ENCODE measurements at places on chromosomes 3 and 15. TPM values are rescaled to one million over a fixed set of nuclear protein-coding genes. Genes with fewer than 3 reads are reported as not detected.

GRCh38 chr3:59210260-59210659 lies 160.4 kb upstream of the CFAP20DC start:
- no peak for DNase-seq

- no peak for DNase-seq
These were observed 100.8 kb downstream of the DTWD1 start for GRCh38 chr15:49721621-49722020.

The AVEN gene
- total RNA-seq, result 13.9 TPM

DNA sequence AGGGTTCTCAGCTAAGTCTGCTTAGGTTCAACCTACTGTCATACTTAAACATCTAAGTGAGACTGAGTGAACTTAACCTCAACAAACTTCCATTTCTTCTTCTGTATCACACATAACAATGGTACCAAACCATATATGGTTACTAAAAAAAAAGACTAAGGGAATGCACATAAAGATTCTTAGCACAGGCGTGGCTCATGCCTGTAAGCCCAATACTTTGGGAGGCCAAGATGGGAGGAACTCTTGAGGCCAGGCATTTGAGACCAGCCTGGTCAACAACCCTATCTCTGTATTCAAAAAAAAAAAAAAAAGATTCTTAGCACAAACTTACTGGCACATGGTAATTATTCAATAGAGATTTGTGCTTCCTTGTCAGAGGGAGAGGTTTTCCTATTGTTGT lies 57.9 kb downstream of the ACAP2 start:
- DNase-seq, result no peak

DNA sequence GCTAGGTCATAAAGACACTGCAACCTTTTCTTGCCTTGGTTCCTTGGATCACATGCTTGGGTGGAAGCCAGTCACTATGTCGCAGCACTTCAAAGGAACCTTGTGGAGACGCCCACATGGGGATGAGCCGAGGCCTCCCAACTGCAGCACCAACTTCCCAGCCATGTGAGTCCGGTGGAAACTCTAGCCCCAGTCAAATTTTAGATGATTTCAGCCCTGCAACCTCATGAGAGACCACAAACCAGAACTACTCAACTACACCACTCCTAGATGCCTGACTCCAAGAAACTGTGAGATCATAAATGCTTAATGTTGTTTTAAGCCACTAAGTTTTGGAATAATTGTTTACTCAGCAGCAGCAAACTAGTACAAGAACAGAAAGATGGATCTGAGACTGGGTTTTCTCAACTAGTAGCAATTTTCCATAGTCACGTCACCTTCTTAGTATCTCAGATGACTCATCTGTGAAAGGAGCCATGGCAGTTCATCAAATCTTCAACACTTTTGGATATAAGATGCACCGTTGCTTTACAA lies 86.5 kb downstream of the MB21D2 start:
- no peak for DNase-seq

The COL8A1 gene
- total RNA-seq, result 303 TPM

DNA sequence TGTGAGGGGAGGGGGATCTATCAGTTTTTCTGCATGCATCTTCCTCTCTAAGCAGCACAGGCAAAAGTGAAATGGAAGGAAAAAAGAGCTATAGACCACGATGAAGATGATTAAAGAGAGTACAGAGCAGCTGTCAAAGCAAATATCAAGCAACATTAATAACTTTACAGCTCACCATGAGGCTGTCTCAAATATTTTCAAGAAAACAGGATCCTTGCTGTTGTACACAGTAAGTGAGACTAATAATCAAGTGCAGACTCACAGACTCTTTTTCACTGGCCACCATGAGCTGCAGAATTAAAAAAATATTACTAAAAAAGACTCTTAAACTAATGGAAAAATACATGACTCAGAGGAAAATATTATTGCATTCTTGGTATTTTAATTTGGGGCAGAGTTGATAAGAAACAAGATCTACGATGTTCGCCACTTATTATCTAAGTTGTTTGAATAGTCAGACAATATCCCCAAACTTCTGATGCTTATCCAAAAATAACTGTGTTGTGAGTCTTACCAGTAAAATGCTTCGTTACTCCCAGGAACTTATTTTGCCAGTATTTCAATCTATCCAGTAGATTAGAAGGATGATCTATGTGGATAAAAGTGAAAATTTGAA lies 817.5 kb upstream of the ALCAM start:
- no peak for DNase-seq

DNA sequence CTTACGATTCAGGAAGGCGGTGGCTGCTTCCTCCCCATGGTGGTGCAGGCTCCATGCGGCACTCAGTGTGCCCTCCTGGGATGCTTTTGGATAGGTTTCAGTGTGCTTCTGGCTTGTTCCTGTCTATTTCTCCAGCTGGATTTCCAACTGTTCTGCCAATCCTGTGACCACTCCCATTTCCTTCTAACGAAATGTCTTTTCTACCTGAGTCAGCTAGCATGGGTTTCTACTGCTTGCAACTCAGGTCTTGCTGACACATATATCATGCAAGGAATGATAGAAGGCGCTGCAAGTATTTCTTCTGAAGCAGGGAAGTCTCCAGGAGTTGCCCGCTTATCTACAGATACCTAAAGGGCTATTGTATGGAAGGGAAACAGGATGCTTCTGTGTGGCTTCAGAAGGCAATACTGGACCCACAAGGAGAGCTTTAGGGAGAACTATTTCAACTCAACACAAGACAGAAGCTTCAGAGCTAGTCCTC lies 244.4 kb downstream of the OPA1 start:
- no peak for DNase-seq

The FRMD5 gene
- 0.24 TPM for total RNA-seq

GRCh38 chr3:197309528-197310361 lies 11.3 kb upstream of the DLG1 start:
- DNase-seq, result no peak

DNA sequence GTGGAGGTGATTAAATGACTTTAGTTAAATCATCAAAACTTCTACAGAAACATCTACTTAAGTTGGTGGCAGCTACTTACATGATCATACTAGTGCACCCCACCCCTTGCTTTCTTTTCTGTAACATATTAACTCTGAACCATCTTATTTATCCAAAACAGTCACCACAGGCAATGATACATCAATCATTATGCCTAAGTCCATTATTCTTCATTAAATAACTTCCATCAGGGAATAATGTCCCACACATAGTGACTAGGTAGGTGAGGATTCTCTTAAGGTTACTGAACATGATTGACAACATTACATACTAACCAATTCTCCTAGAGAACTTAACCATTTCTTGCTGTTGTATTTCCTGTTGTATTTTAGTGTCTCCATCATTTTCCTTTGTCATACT lies 210.2 kb downstream of the NR1D2 start:
- no peak for DNase-seq

DNA sequence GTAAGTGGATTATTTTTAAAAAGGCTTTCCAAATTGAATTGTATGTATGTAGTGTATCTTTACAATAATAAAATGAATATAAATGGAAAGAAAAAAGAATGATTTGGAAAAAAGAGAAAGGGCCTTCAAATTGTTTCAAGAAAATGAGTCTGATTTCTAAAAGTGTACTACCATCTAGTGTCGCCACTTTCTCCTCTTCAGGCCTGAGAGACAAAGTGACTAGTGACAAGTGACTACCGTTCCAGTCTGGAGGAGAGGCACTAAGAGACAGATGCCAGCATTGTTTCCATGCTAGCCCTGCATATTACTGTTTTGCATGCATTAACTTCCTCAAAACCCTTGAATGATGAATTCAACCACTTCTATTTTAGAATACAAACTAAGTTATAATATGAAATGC lies 39.3 kb downstream of the P3H2 start:
- DNase-seq, result no peak

GRCh38 chr3:157151151-157151550 lies 8.8 kb downstream of the CCNL1 start:
- no peak for DNase-seq

The AADACL2 gene
- total RNA-seq, result 8.1 TPM

DNA sequence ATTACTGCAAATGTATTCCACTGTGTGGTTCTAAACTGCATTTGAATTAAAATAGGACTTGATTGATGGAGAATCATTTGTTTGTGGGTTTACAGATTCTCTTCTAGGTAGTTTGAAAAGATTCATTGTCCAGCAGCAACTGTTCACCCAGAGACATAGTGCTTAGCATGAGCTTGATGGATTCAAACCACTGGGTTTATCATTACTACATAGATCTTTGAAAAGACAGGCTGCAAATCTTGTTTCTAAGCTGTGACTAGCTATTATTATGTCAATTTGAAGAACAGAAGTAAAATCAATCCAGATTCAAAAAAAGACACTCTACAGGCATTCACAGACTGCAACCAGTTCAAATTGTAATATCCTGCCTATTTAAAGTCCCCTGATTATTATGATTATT lies 49.8 kb downstream of the MBNL1 start:
- no peak for DNase-seq

DNA sequence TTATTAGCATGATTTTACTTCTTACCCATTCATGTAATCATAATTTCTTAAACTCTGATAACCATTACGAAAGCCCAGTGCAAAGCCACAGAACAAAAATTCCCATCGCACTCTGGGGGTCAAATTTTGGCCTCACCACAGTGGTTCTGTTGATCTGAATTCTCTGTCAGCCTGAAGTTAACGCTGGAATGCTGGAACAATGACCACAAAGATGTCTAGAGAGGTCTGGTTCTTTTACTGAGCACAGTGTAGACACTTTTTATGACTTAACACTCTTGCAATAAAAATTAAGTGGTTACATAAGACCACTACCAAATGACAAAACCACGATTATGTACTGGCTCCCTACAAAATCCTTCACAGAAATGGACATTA lies 94.7 kb downstream of the PDZRN3 start:
- DNase-seq, result no peak

GRCh38 chr3:26171006-26171405 lies 381.1 kb downstream of the OXSM start:
- no peak for DNase-seq

The ETFA gene
- 112 TPM for total RNA-seq

- no peak for DNase-seq
These were observed 72.6 kb upstream of the IL12A start for GRCh38 chr3:159916052-159916451.

DNA sequence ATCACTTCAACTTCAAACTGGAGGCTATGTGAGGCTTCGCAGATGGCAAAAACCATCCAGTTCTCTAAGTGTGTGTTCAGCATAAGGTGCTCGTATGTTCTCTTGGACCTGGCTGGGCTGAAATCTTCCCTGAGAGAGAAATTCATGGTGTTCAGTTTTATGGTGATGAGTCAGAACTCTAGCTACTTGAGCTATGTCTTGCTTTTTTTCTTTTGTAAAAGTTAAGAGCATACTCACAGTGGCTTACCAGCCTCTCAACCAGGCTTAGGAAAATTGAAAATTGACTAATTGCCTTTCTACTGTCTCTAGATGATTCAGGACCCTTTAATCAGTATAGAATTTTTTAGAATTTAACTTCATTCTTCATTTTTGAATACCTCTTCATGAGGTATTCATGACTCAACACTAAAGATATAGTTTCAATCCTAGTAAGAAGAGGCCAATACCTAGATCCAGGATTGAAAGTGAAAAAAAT lies 617.5 kb downstream of the TBL1XR1 start:
- no peak for DNase-seq

- DNase-seq, result no peak
These were observed 510.1 kb upstream of the CFAP20DC start for GRCh38 chr3:59559721-59560435.

The AMIGO3 gene
- 1.9 TPM for total RNA-seq

The RBP2 gene
- total RNA-seq, result not detected

DNA sequence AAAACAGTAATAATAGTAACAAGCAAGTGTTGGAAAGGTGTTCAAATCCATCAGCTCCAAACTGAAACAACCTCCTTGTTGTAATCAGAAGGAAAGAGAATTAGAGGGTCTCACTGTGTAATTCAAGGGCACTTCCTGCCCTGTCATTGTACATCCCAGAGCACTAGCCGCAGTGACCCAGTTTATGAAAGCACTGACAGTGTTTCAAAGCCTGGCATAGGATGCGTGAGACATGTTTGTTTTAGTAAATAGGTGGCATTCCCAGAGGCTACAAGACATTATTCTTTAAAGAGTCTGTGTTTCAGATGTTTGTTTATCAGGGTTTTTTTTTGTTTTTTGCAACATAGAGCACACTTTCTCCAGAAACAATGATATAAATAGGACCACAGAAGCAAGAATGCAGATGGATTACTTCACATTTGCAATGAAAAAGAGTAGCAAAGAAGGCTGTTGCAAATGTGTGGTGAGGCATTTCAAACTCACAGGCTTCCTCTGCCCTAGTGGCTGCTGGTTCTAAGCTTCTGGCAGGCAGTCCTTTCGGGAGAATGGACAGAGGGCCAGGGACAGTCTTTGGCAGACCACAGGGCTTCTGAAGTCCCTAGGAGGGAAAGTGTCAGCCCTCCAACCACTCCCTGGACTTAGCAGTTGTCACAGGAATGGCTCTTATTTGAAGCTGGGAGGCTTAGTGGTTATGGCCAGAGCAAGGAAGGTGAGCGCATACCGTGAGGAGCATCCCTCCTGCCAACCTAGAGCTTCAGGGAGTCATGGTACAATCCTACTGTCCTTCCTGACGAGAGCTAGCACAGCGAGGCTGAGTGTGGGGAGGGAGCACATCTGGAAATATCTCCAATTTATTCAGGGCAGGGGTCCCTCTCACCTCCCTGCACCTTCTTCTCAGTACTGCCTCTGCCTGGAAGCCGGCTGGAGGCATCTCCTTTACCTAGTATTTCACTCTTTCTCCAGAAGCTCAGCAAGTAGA lies 31.4 kb upstream of the TIPARP start:
- no peak for DNase-seq

The LHFPL4 gene
- total RNA-seq, result not detected

DNA sequence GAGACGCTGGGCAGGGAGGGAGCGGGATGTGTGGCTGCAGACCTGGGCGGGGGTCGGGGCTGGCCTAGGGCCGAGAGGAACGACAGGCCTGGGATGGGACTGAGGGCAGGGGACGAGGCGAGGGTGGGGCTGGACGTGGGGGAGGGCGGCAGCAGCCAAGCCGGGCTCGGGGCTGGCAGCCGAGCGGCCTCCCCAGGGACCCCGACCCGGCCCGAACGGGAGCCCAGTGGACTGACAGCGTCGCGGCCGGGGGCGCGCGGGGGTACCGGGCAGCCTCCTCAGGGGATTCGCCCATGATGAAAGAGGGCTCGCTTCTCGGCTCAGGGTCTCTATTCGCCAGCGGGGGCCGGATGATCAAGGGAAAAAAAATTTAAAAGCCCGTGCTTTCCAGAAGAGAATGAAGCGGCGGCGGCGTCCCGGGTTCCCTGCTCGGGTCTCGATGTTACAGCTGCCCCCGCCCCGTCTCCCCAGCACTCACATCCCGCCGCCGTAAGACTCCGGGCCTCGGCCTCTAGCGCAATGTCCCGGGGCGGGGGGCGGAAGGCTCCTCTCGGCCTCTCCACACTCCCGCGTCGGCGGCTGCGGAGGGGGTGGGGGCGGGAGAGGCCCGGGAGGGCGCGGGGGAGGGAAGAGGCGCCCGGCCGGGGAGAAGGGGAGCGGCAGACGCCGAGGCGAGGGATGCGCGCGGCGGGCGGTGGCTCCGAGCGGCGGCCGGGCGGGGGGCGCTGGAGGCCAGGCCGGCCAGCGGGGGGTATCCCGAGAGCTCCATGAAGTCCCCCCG lies 4.3 kb downstream of the PTH1R start:
- DNase-seq, result peak; percentile 32

The CD80 gene
- total RNA-seq, result 0.93 TPM

DNA sequence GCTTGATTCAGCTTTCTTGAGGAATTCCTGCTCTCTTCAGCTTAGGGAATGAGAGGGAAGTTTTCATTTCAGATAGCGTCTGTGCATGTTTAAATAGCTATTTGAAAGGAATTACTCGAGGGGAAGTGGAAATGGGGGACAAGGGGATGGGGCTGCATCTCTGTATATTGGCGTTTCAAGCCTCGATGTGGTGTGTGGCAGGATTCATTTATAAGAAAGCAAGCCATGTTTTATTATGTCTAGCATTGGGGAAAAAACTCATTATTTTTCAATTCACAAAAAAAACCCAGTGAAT lies 1.0 kb downstream of the ATP2C1 start:
- no peak for DNase-seq

Measured in omental fat pad (tissue), 4 donors.